ENCODE measurements at places on chromosomes 7 and 10. TPM values are rescaled to one million over a fixed set of nuclear protein-coding genes. Genes with fewer than 3 reads are reported as not detected.

The COBL gene
- 16.3 TPM for polyA plus RNA-seq

- no peak for DNase-seq
Observed at GRCh38 chr7:111495173-111495810, 67.0 kb downstream of the IMMP2L start.

DNA sequence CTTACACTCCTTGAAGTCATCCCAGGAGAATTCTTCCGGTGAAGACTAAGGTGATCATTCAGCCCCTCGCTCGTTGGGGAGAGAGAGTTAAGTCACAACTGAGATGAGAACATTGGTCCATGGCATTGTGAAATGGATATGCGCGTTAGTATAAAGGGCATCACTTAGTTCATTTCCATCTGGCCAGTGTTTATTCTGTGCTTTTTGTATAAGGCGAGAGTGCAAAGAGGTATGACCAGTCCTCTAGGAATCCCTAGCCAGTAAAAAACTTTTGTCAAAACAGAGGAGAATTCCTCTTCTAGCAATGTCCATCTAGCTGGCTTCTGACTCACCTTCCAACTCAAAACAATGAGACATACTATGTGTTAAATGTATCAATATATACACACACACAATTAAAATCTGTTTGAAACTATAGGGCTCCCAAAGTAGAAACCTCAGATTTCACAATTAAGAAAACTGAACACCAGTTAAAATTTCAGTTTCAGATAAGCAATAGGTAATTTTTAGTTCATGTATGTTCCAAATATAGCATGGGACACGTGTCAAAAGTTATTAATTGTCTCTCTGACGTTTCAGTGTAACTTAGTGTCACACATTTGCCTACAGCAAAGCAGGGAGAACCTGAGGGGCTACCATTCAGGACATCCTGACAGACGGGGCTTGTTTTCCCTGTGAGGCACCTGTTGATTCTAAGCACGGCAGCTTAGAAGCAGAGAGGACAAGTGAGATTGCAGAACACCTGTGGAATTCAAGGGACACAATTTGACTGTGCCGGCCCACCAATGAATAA, 158.9 kb downstream of the KLF6 start:
- DNase-seq = no peak

- DNase-seq = no peak
Observed at GRCh38 chr10:97782455-97783228, 10.8 kb upstream of the SFRP5 start.

The TUBB8 gene
- 0.71 TPM for polyA plus RNA-seq

The NYAP1 gene
- polyA plus RNA-seq = 2.9 TPM

GRCh38 chr7:54774785-54775740, 16.1 kb upstream of the SEC61G start:
- DNase-seq = no peak

The HOGA1 gene
- polyA plus RNA-seq = 55.6 TPM

DNA sequence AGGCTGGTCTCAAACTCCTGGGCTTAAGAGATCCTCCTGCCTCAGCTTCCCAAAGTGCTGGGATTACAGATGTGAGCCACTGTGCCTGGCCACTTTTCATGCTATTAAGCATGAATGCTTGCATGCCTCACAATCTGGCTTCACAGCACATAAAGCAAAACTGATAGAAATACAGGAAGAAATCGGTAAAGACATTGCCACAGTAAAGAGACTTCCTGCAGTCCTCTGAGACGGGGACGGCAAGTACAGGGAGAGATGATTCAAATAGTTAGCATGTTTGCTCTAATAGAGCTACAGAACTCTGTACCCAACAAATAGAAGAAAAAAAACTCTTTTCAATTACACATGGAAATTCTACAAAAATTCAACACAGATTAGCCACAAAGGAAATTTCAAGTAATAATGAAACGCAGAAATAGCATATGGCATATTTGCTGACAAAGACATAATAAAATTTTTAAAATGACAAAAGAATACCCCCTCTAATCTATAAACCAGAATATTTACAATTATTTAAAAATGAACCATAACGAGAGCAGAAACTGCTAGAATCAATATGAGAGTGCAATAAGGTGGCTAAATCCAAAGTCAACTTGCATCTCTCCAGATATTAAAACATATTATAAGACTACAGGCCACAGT, 32.3 kb downstream of the CARD11 start:
- DNase-seq = no peak

The MKRN1 gene
- polyA plus RNA-seq = 110 TPM

DNA sequence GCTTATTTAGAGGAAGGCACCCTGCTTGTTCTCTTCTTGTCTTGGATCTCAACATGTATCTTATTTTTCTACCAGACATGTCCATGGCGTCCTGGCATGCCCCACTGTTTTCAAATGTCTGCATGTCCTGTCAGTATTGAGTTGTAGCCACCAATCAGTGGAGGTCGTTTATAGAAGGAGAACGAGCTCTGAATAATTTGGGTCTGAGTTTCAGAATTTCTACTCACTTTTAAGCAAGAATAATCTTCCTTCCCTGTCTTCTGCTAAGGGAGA, 2.9 kb upstream of the HOXA13 start:
- no peak for DNase-seq

DNA sequence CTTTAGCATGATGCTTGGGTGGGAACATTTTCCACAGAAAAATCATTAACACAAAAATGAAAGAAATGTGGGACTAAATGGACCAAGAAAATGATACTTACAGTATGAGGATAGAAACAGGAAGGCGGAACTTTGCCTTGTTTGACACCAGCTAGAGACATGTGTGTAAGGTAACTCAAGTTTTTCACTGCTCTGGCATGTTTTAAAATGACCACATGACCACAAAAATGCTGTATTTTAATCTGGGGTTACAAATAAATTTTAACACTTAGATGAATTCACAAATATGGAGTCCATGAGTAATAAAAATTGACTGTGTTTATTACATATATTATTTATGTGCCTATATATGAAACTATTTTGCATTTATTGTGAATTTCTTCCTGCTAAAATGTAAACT, 100.9 kb upstream of the PHYHIPL start:
- DNase-seq = no peak

The GRID1 gene
- 1.5 TPM for polyA plus RNA-seq

DNA sequence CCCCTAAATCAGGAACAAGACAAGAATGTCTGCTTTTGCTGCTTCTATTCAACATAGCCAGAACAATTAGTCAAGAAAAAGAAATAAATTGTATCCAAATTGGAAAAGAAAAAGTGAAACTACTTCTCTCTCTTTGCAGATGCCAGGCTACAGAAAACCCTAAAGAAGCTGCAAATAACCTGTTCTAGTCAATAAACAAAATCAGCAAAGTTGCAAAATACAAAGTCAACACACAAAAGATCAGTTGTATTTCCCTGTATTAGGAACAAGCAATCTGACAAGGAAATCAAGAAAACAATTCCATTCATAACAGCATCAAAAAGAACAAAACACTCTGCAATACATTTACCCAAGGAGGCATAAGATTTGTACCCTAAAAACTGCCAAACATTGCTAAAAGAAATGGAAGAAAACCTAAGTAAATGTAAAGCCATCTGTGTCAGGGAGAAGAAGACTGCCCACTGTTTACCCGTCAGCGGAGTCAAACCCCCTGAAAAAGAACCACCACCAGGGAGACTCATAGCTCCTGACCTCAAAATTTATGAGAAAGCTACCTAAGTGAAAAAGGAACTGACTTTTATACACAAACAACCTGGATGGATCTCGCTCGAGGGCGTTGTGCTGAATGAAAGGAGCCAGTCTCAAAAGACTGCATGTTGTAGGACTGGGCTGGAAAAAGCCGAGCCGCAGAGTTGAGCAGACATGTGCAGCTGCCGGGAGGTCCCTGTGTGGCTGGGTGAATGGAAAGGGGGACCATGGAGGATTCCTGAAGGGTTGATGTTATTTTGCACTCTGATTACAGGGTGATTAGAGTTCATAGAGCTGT, 263.1 kb downstream of the MAD1L1 start:
- DNase-seq = no peak

The SLC25A13 gene
- polyA plus RNA-seq = 41.0 TPM

The CEP41 gene
- 26.0 TPM for polyA plus RNA-seq

The FXYD4 gene
- 2.2 TPM for polyA plus RNA-seq

DNA sequence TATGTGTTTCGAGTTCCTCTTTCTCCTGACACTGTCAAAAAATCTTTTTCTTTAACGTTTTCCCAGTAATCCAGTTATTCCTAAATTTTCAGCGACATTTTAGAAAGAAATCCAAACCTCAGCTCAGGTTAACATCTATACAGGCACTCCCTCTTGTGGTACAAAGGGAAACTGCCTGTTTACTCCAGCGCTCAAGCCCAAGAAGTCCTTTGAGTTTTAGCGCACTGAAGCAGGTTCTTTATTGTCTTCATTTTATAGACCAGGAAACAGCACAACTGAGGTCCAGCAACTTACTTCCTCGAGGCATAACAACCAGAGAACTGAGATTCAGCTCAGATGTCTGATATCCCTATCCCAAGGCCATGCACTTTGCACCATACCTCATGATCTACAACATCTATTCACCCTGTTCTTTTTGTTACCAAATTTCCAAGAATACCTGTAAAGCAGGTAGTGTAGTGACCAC, 287.2 kb upstream of the MKLN1 start:
- DNase-seq = no peak

- DNase-seq = no peak
Observed at GRCh38 chr7:73774923-73775322, 4.9 kb upstream of the CLDN3 start.

The MIOS gene
- 49.9 TPM for polyA plus RNA-seq

- no peak for DNase-seq
Observed at GRCh38 chr10:63106111-63106755, 26.9 kb upstream of the NRBF2 start.

- DNase-seq = no peak
Observed at GRCh38 chr7:37713613-37714012, 30.0 kb downstream of the GPR141 start.

The FZD8 gene
- polyA plus RNA-seq = 13.8 TPM

The OIT3 gene
- polyA plus RNA-seq = 3.0 TPM

DNA sequence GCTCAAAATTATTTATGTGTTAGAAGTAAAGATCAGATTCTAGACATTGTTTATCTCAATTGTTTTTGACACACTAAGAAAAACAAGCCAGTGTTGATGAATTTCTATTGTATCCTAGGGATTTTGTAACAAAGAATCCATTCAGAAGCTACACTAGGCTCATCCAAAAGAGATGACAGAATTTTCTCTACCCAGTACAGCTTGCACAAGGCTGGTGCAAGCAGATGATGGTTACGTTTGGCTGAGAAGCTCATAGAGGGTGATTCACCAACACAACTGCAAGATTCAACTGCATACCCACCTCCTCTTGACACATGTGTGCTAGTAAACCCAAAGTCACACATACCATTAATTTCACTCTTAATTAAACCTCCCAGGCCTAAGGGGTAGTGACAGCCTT, 20.8 kb downstream of the GRM3 start:
- DNase-seq = no peak

DNA sequence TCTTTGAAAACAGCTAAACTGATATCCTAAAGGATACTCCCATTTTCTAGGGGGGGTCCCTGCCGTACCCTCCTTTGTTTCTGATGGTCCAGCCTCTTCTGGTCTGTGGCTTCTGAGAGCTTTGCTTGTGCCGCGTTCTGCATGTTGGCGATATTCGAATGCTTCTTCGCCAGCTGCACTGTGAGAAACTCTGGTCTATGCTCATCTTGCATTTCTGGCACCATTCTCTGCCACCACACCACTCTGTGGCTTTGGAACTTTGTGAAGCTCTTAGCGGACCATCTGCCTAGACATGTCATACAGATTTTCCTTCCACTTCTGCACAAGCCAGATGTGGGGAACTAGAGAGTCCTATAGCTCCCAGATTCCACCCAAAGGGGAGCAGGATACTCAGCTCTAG, 197.2 kb downstream of the REEP3 start:
- no peak for DNase-seq

GRCh38 chr10:88840104-88840503, 11.5 kb downstream of the ANKRD22 start:
- no peak for DNase-seq

DNA sequence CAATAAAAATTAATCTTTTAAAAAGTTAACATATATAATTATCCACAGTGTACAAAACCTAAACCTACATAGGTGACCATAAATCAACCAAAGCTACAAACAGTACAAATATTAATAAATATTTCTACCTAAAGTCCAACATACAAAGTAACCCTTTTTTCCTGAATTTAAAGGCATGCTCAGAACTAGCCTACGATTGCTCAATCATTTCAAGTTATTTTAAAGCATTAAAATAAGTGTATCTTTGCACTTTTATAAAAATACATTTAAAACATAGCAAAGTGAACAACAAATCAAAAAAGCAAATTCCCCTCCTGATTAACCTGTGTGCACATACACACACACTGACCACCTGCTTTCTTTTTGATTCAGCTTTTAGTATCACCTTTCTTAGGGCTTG, 202.2 kb downstream of the PARD3 start:
- no peak for DNase-seq

DNA sequence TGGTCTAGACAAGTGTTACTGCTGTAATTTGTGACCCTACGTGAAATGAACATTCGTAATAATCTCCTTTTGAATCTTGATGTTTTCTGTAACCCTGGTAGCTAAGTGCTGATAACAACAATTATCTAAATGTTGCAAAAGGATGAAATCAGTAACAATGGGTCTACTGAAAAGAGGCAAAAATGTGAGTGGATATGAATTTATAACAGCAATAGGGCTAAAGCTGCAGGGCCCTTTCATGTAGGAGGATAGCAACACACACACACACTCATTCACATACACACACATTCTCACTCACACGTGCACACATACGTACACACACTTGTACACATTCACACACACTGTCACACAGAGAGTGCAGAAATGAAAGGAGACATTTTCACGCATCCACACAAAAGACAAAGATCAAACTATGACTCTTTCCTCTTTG, 200.8 kb upstream of the NEBL start:
- DNase-seq = no peak

GRCh38 chr7:71851776-71852498, 560.2 kb downstream of the CALN1 start:
- no peak for DNase-seq

- no peak for DNase-seq
Observed at GRCh38 chr7:131527456-131527855, 29.0 kb downstream of the PODXL start.

DNA sequence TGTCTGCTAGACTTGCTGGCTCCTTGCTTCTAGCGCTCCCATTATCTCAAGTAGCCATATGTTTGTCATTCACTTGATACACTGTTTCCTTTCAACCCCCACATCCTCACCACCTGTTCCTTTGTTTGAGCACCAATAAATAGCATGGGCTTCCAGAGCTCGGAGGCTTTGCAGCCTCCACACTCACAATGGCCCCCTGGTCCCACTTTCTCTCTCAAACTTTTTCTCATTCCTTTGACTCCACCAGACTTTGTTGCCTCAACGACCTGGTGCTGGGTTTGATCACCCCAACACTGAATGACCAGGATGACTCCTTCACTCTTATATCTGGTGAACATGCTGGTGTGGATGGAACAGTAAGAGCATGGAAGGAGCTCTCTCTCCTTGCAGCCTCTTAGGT, 114.5 kb upstream of the TRIM24 start:
- no peak for DNase-seq

Measured in right renal pelvis (tissue), 4 donors.